Stimulated activated CD8-positive, alpha-beta memory T cell treated with anti-CD3 and anti-CD28 coated beads, Interleukin-15, amount 100 ng/mL, for 48 hours (primary cell): ENCODE measurements at places on chromosomes 16 and 17.

- DNase-seq: no peak
Observed at GRCh38 chr17:1474402-1475189, 17.9 kb downstream of the MYO1C start.

GRCh38 chr17:74866198-74866835 lies 6.5 kb downstream of the FDXR start:
- DNase-seq: no peak

DNA sequence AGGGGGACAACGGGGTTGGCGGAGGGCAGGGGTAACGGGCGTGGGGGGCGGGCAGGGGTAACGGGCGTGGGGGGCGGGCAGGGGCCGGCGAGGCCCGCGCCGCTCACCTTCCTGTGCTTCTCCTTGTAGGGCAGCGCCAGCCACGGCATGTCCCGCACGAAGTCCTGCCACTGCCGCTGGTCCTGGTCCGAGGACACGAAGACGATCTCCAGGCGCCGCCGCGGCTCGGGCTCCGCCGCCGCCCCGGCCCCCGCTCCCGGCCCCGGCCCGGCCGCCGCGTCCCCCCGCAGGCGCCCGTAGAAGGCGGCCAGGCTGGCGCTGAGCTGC lies 401 bp downstream of the NXN start:
- no peak for DNase-seq

DNA sequence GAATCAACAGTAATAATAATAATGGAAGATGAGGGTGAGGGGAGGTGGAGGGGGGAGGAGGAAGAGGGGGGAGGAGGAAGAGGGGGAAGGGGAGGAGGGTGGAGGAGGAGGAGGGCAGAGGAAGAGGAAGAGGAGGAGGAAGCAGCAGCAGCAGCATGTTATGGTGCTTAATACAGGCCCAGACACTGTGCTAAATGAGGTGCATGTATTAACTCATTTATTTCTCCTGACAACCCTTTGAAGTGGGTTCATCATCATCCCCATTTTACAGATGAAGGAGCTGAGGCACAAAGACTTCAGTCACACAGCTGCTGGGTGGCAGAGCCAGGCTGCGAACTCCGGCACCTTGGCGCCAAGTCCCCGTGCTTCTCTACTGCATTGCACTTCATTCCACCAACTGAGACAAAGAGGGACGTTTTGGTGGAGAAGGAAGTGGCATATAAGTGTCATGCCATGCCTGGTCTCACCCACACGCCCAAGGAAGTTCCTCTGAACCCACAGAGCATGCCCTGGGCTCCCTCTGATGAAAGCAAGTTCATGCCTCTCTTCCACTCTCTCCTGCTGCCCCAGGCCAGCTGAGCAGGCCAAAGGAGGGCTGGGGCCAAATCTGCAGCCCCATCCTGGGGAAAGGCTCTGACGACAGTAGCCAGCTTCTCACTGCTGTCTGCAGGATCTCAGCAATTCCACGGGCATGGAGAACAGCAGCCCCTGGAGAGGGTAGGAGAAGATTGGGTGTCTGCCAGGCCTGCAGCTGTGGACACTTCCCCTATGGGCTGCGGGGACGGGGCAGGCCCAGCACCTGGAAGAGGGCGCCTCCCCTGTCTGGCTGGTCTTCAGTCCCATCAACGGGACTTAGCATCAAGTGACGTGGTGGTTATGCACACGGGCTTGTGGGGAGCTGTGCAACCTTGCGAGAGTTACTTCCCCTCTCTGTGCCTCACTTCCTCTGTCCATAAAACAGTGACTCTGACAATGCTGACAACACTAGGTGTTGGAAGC lies 21.8 kb downstream of the XYLT1 start:
- no peak for DNase-seq

DNA sequence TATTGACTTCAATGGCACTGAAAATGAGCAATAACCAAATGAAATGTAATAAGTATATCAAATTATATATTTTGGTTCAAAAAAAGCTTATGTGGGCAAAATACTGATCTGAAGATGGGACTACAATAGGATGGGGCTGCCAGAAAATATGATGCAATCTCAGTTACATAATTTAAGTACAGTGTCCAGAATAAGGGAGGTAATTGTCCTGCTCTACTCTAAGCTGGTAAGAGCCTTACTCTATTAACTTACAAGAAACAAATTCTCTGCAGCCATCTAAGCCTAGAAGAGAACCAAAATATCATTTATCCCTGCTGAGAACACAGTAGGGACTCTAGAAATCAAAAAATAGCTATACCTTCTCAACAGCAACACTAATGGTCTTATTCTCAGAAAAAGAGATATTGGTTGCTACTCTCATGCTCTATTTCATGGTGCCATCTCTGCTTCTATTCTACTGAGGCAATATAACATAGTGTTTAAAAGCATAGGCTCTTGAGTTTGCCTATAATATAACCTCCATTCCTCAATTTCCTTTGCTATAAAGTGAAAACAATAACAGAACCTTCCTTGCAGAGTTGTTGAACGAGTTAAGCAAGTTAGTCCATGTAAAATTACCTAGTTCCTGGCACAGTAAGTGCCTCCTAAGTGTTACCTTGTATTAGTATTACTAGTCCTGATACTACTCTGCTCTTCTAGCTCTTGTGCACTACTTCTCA lies 19.9 kb downstream of the NQO1 start:
- DNase-seq: no peak

DNA sequence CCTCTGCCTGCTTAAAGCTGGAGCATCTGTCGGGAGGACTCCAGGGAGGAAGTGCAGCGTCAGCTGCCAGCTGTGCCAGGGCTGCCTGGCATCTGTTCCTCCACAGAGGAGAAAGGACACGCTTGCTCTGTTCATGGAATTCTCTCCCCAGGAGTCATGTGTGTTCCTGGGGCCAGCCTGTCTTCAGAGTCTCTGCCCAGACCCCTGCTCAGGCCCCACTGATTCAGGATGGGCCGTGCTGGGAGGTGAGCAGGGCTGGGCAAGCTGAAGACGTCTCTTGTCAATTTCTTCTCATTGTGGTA lies 24.2 kb downstream of the CRISPLD2 start:
- DNase-seq: no peak

GRCh38 chr16:48546774-48547173 lies 63.2 kb downstream of the N4BP1 start:
- DNase-seq: no peak

- no peak for DNase-seq
Observed at GRCh38 chr16:75374388-75374787, 58.9 kb downstream of the CFDP1 start.

GRCh38 chr16:5450409-5451104 lies 353.0 kb upstream of the EEF2KMT start:
- no peak for DNase-seq

DNA sequence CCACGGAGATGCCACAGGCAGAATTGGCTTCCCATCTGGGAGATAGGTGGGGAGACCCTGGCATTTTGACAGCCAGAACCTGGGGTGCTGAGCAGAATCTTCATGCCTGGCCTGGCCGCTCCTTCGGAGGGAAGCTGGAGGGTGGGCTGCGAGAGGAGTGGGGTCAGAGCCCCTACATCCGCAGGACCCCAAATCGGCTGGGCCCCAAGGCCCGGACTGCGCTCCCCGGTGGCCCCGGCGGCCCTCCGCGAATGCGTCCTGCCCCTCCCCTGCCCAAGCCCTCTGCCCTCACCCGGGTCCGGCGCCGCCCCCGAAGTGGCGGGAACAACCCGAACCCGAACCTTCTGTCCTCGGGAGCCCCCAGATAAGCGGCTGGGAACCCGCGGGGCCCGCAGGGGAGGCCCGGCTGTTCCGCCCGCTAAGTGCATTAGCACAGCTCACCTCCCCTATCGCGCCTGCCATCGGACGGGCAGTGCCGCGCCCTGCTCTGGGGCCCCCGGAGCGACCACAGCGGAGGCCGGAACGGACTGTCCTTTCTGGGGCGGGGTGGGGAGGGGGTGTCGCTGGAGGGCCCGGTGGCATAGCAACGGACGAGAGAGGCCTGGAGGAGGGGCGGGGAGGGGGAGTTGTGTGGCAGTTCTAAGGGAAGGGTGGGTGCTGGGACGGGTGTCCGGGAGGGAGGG lies 850 bp upstream of the PNMT start:
- no peak for DNase-seq

DNA sequence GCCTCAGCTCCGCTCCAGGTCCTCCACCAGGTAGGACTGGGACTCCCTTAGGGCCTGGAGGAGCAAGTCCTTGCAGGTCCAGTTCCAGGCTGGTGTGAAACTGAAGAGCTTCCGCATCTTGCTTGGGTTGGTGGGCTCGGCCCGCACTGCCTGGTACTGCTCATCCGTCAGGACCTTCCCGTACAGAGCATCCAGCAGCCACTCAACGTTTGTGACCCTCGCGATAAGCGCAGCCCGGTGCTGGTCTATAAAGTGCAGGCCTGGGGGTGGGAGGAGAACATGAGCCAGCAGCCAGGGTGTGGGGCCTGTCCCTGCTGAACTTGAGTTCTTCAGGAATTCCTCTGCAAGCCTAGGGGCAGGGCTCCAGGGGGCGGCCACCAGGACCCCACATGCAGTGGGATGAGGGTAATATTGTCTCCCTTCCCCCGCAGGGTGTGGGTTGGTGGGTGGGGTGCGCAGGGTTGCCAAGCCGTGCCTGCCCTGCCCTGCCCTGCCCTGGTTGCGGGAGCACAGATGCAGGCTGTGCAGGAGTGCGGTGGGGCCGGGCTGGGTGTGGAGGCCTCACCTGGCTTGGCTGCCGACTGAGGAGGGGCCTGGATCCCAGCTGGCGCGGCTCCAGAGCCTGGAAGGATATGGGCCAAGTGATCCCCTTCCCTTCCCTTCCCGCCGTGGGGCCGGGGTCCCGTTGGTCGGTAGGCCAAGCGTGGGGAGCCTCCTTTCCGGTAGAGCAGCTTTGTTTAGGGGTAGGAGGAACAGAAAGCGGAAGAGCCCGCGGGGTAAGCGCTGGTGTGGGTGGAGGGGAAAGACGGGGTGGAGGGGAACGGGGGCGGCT lies 762 bp downstream of the PYCARD start:
- no peak for DNase-seq

GRCh38 chr16:83933885-83934683 lies 19.0 kb upstream of the OSGIN1 start:
- no peak for DNase-seq

GRCh38 chr16:70523076-70523742 lies at the start of gene COG4:
Gene COG4, minus strand, starts transcription at chr16:70523554. Its CDS starts 11 bp downstream, at chr16:70523543.
- peak; percentile 87 for DNase-seq

- DNase-seq: no peak
Observed at GRCh38 chr16:68234188-68235107, 1.5 kb downstream of the ESRP2 start.

DNA sequence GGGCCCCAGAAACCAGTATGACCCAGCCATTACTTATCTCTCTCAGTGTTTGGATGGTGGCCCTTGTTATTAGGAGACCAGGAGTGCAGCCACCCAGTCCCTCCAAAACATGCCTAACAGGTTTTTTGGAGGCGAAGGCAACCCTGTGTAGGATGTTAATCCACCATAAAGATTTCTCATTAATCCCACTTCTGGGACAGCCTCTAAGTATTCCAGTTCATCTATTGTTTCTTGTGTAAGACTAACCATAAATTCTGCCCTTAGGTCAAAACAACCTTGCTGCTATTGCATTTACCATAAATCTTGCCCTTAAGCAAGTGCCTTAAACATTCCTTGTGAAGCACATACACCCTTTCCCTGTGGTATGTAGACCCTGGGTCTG lies 21.5 kb upstream of the OR1F1 start:
- DNase-seq: no peak

GRCh38 chr17:72931163-72931562 lies 161.3 kb downstream of the SLC39A11 start:
- DNase-seq: no peak

DNA sequence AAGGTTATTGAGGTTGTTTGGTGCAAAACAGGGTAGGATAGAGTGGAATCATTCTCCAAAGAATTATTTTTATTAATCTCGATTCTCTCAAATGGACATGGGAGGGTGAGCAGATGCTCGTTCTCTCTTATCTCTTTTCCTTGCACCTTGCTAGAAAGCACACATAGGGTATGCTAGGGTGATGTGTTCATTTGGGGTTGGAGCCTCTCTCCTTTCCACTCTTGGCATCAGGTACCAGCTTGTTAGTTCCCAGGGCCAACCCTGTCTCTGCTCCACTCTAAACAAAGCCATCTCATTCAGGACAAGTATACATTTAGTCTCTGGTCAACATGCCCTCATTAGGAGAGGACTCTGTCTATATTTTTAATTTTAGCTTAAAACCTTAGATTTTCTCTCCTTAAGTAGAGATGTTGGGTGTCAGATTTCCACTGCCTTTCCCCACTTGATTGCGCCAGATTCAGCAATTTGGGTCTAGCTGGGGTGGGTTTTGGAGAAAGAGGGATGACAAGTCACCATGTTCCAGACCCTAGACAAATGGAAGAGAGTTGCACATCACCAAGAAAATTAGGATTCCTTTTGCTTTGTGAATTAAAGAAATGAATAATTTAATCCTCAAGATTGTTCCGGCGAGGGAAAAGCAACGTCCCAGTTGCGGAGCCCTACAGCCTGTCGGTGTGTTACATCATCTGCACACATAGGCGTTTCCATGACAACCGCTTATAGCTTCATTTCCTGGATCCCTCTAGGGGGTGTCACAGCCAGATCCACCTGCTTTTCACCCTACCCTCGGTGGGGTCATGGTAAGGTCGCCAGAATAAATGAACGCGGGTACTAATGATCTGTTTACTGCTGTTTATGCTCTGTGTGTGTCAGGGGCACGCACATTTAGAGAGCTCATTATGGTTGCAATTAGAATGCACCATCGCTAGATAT lies 41.6 kb downstream of the SNX11 start:
- DNase-seq: no peak

DNA sequence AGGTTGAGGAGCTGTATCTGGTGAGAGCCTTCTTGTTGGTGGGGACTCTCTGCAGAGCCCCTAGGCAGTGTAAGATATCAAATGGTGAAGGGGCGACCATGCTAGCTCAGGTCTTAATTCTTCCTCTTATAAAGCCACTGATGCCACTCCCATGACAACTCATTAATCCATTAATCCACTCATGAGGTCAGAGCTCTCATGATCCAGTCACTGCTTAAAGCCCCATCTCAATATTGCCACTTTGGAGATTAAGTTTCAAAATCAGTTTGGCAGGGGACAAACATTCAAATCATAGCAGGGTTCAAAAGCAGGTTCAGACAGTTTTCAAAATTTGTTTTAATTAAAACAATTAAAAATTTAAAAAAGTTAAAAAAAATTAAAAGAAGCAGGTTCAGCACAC lies 13.1 kb upstream of the SPECC1 start:
- no peak for DNase-seq

GRCh38 chr17:80605326-80606066 lies 60.9 kb downstream of the RPTOR start:
- peak; percentile 44 for DNase-seq

GRCh38 chr16:87679593-87680271 lies 77.4 kb downstream of the JPH3 start:
- DNase-seq: no peak

- DNase-seq: peak; percentile 42
Observed at GRCh38 chr17:77281122-77281903, 140.5 kb downstream of the SEC14L1 start.
